Activated CD4-positive, alpha-beta T cell treated with anti-CD3 and anti-CD28 coated beads, Interleukin-2, amount 10 ng/mL, durations not matched to agents 24 days and 14 days (primary cell): ENCODE measurements at places on chromosomes 5 and 9. TPM values are rescaled to one million over a fixed set of nuclear protein-coding genes. Genes with fewer than 3 reads are reported as not detected.

- no peaks in the 10 kb centered on the region for H3K27me3 ChIP-seq
- no peaks in the 10 kb centered on the region for H3K36me3 ChIP-seq
- H3K4me3 ChIP-seq: no peak overlapping the region
- H3K4me1 ChIP-seq: no peaks in the 10 kb centered on the region
These were observed 15.2 kb downstream of the VAV2 start for GRCh38 chr9:133976887-133977286.

- DNase-seq: no peak
- no peaks in the 10 kb centered on the region for H3K4me1 ChIP-seq
- peaks cover 2% of the 10 kb centered on the region for H3K27me3 ChIP-seq
- no peak overlapping the region for H3K27ac ChIP-seq
- no peaks in the 10 kb centered on the region for H3K36me3 ChIP-seq
These were observed 118.1 kb downstream of the LHFPL2 start for GRCh38 chr5:78530342-78531096.

- H3K36me3 ChIP-seq: peaks cover 27% of the 10 kb centered on the region
- no peak for DNase-seq
- no peaks in the 10 kb centered on the region for H3K27me3 ChIP-seq
These were observed 272.0 kb downstream of the ARHGAP26 start for GRCh38 chr5:143041972-143042770.

DNA sequence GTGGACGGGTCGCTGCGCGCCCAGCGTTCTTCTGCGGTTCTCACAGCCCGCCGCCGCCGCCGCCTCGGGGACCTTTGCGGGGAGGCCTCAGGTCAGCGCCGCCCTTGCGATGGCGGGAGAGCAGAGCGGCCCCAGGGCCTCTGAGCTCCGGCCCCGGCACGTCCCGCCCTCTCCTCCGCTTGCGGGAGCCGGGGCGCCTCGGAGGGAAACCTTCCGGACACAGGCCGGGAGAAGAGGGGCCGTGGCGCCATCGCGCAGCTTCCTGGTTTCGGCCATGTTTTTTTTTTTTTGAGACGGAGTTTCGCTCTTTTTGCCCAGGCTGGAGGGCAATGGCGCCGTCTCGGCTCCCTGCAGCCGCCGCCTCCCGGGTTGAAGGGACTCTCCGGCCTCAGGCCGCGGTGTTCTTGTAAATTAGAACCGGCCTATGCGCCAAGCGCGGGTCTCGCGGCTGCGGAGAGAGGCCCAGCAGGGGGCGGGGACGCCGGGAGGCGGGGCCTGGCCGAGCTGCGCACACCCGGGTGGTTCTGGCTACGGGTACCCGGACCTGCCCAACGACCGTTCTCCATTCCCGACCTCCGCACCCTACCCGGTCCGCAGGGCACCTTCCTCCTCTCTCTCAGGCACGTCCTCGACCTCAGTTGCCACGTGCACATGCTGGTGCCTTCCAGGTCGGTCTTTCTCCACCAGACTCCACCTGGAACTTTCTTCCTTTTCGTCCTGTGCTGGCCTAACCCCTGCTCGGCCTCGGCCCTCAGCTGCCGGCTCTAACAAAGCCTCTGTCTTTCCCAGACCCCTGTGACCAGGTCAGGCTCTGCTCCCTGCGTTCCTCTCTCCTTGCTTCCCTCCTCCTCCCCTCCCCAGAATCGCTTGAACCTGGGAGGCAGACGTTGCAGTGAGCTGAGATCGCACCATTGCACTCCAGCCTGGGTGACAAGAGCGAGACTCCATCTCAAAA is 28.8 kb upstream of the MGAT1 start:
- peak; percentile 94 for DNase-seq
- H3K36me3 ChIP-seq: peaks cover 44% of the 10 kb centered on the region
- peak overlapping the region; percentile 93 for H3K4me3 ChIP-seq
- no peaks in the 10 kb centered on the region for H3K27me3 ChIP-seq
- peaks cover 33% of the 10 kb centered on the region for H3K4me1 ChIP-seq
- H3K27ac ChIP-seq: peak overlapping the region; percentile 99

- H3K27me3 ChIP-seq: peaks cover 7% of the 10 kb centered on the region
- peaks cover 6% of the 10 kb centered on the region for H3K4me1 ChIP-seq
- no peaks in the 10 kb centered on the region for H3K36me3 ChIP-seq
- no peak overlapping the region for H3K4me3 ChIP-seq
These were observed 562.4 kb downstream of the EBF1 start for GRCh38 chr5:158537366-158537765.

- H3K27me3 ChIP-seq: no peaks in the 10 kb centered on the region
- no peaks in the 10 kb centered on the region for H3K36me3 ChIP-seq
- no peak overlapping the region for H3K27ac ChIP-seq
- peaks cover 2% of the 10 kb centered on the region for H3K4me1 ChIP-seq
These were observed 9.3 kb upstream of the NRARP start for GRCh38 chr9:137311171-137311985.

The PCDHB5 gene
- total RNA-seq: not detected in 2 replicates
